ENCODE measurements at places on chromosomes 4 and X.

- DNase-seq, result no peak
These were observed 319.5 kb upstream of the AGA start for GRCh38 chr4:177761692-177762091.

DNA sequence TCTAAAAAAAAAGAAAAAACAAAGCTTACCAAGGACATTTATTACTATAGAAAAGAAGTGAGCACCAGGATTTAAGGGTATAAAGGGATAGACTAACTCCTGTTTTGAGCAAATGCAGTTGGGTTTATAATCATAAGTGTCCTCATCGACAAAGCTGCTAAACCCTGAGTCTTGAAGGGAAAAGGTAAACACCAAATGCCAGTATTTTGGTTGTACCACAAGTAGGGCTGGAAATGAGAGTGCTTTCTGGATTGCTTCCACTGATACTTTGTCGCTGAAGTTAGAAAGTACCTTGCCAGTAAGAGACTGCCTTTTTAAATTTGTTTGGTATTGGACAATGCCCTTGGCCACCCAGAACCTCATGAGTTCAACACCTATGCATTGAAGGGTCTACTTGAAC is 53.7 kb downstream of the WDFY3 start:
- no peak for DNase-seq

DNA sequence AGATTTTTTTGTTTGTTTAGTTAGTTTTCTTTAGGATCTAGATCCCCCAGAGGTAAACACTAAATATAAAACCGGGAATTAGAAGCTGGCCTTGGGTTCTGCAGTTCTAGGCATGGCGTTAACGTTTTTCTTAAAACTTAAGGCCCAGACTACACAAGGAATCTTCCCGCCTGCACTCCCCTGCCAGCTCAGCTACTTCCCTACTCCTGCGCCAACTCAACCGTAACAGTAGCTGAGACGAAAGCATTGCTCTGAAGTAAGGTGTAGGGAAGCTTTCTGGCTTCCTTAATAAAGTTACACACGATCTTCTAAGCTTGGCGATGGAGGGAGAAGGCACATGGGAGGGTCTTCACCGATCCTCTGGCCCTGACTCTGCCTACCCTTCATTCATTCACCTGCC is 37.1 kb downstream of the CPE start:
- DNase-seq, result no peak

GRCh38 chr4:80186676-80187075 is 10.6 kb upstream of the PRDM8 start:
- DNase-seq, result no peak

GRCh38 chr4:27807207-27807606 is 946.6 kb downstream of the STIM2 start:
- no peak for DNase-seq

DNA sequence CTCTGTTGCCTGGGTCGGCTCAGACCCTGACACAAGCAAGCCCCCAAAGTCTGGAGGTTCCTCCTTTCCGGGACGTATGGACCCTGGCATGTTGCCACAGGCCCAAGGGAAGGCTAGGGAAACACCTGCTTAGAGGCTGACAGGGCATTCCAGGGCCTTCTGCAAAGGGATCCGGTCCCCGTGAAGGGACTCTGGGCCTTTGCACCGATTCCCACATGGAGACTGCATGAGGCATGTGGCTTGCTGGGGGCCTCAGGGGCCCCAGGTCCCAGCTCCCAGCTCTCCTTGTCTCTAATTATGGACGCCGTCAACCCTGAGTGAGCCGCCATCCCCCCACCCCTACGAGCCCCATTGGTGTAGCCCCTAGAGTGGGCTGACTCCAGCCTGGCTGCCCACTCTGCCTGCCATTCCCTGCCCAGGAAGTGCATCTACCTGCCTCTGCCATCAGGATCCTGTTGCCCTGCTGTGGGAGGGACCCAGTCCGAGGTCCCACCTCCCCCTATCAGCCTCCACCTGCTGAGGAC is 4.2 kb upstream of the RGS12 start:
- DNase-seq, result no peak

DNA sequence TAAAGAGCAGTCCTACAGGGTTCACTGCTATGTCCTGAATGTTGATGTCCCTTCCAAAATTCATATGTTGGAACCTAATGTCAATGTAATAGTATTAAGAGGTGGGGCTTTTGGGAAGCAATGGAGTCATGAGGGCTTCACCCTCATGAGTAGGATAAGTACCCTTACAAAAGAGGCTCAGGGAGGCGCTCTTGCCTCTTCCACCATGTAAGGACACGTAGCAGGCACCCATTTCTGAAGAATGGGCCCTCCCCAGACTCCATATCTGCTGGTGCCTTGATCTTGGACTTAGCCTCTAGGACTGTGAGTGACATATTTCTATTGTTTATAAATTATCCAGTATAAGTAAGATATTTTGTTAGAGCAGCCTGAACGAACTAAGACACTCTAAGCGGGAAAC is 15.8 kb downstream of the MED28 start:
- no peak for DNase-seq

GRCh38 chrX:39335513-39336235 is 534.4 kb downstream of the MID1IP1 start:
- DNase-seq, result no peak

DNA sequence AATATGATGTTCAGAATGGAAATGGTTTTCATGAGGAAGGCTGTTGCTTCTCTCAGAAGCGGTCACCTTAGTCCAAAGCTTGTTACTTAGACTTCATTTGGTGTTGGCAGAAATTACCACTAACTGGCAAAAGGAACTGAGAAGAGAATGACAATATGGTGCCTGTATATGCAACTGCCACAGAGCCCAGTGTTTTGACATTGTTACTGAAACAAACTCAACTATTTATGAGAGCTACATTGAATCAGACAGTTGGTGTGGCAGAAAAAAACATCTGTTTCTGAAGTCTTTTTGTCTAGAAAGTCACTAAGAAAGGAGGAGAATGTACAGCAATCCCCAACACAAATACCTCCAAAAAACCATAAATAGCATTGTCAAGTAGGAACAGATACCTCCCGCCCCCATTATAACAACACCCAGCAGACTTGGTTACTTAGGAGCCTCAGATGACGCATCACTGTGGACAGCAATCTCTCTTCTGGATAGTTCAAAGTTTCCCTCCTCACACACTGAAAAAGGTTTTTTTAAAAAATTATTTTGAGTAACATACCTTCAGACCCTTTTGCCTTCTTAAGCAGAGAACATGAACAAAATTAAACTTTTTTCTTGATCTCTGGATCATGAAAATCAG is 92.2 kb downstream of the MAML3 start:
- no peak for DNase-seq

GRCh38 chr4:106695501-106696262 is 327.1 kb upstream of the GIMD1 start:
- DNase-seq, result no peak

GRCh38 chr4:125283707-125284279 is 31.0 kb upstream of the FAT4 start:
- DNase-seq, result no peak

DNA sequence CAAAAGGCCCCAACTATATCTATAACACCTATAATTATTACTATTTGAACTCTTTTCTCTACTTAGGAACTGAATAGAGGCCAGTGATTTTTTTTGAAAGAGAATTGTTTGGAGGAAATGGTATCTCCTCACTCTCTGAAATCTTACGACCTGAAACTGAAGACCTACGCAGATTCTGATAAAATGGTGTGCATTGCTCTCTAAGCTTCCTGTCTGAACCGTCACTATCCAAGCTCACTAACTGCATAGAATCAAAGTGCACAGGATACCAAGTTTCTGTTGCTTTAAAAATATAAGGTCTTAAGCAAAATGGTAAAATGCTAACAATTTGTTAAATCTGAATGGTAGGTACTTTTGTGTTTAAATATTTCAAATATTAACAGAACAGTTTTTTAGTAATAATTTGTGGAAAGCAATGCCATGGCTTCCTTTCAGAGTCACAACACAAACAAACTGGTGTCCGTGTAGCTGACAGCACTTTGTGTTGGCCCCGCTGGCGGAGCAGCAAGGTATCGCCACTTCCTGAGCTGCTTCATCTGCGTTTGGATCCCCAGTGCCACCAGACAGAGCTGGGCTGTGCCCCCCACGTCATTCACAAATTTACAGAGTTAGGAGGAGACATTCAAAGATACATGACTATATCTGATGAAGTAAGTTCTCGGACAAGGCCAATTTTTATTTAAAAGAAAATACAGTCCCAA is 313.9 kb downstream of the FBXW7 start:
- no peak for DNase-seq

DNA sequence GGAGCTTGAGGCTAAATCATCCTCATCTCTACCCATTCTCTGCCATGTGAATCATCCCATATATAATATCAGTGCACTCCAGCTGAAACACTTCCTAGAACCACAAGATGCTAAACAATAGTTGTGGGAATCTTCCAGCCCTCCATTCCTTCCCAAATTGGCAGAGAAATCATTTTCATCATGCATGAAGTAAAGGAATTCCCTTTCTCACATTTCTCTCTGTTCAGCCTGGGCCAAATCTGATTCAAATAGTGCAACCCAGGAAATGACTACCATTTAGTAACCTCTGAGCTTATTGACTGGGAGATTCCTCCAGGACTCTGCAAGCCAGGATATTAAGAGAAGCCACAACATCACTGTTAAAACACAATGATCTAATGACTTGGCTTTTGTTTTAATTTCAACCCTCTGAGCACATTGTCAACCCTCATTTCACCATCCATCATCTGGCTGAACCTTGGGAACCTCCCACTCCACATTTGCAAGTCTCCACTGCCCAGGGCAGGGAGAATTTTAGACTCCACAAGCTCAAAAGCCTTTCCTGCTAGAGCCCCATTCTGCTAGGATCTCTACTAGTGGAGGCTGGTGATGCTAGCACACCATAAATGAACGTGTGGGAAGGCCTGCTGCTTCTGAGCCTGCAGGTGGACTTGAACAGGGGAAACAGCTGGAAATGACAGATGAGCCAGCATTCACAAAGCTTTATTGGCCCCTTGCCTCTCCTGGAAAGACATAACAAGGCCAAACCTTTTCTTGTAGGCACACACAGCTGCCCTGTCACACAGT is 133.9 kb downstream of the TET2 start:
- DNase-seq, result no peak

- DNase-seq, result no peak
These were observed 497 bp upstream of the GRPEL1 start for GRCh38 chr4:7068279-7068842.

- DNase-seq, result no peak
These were observed 10.8 kb downstream of the RPS3A start for GRCh38 chr4:151110236-151110635.

GRCh38 chrX:84363051-84363450 is 139.2 kb downstream of the HDX start:
- no peak for DNase-seq
